MCF 10A (cell line): ENCODE measurements at places on chromosomes 5 and 9.

GRCh38 chr5:168327994-168328393, 36.5 kb downstream of the WWC1 start:
- peaks cover 11% of the 10 kb centered on the region for H3K36me3 ChIP-seq
- H3K4me3 ChIP-seq, result no peak overlapping the region
- H3K4me1 ChIP-seq, result peaks cover 29% of the 10 kb centered on the region
- no peak for DNase-seq

- no peaks in the 10 kb centered on the region for H3K36me3 ChIP-seq
- H3K27me3 ChIP-seq, result no peaks in the 10 kb centered on the region
- DNase-seq, result no peak
- H3K27ac ChIP-seq, result no peak overlapping the region
- H3K4me3 ChIP-seq, result no peak overlapping the region
These were observed 275.8 kb upstream of the ADRA1B start for GRCh38 chr5:159640446-159640845.

DNA sequence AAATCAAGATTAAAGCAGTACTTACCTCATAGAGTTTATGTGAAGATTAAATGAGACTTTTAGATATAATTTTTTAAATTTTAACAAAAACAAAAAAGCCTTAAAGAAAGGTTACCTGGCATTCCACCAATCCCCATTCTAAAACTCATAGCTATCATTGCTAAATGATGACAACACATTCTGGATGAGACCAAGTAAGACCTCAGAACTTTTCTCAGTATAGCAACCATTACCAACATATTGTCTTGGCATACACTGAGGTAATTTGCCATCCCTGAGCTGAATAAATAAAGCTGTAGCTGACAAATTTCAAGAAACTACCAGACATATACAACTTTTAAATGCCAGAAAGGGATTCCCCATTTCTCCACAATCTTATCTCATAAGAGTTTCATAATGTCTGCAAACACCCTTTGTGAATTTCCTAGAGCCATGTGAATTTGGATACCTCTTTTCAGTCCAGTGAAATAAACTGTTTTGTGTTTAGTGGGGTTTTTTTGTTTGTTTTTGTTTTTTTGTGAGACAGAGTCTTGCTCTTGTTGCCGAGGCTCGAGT, 29.5 kb downstream of the RANBP3L start:
- H3K27me3 ChIP-seq, result no peaks in the 10 kb centered on the region
- no peak for DNase-seq
- H3K4me1 ChIP-seq, result no peaks in the 10 kb centered on the region
- H3K4me3 ChIP-seq, result no peak overlapping the region

- H3K27me3 ChIP-seq, result no peaks in the 10 kb centered on the region
- peaks cover 17% of the 10 kb centered on the region for H3K4me1 ChIP-seq
- H3K27ac ChIP-seq, result no peak overlapping the region
- DNase-seq, result no peak
- no peak overlapping the region for H3K4me3 ChIP-seq
- peaks cover 6% of the 10 kb centered on the region for H3K36me3 ChIP-seq
These were observed 45.8 kb downstream of the EPB41L4B start for GRCh38 chr9:109274884-109275730.

DNA sequence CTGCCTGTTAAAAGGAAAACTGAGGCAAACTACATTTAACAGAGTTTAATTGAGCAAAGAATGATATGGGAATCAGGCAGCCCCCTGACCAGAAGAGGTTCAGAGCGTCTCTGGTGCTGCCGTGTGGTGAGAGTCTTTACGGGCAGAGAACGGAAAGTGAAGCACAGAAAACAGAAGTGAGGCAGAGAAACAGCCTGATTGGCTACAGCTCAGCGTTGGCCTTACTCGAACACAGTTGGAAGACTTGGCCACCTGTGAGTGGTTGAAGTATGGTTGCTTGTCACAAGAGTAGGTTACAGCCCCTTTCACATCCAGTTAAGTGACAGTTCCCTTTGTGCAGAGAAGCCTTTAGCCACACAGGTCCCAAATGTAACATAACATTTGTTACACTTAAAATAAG, 16.9 kb upstream of the FBP1 start:
- no peak overlapping the region for H3K27ac ChIP-seq
- no peak overlapping the region for H3K4me3 ChIP-seq
- H3K36me3 ChIP-seq, result no peaks in the 10 kb centered on the region

DNA sequence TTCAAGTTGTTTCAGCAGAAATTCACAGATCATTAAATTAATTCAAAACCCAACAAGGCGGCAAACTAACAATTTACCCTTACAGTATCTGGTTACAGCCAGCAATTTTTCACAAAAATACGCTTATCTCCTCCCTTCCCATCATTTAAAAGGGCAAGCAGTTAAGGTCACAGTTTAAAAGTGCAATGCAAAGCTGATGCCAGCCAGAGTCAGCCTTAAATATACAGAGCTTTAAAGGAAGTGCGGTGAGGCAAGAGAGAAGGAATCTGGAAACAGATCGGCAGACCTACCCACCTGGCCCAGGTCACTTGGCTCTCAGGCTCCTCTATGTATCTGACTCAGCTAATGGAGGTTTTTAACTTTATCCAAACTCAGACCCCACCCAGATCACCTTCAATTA, 31.0 kb downstream of the EPB41L4A start:
- H3K4me3 ChIP-seq, result no peak overlapping the region
- no peak overlapping the region for H3K27ac ChIP-seq
- no peak for DNase-seq
- peaks cover 6% of the 10 kb centered on the region for H3K36me3 ChIP-seq
- H3K4me1 ChIP-seq, result no peaks in the 10 kb centered on the region
